ENCODE measurements at places on chromosomes 11 and 22. TPM values are rescaled to one million over a fixed set of nuclear protein-coding genes. Genes with fewer than 3 reads are reported as not detected.

- no peaks in the 10 kb centered on the region for H3K4me1 ChIP-seq
- H3K36me3 ChIP-seq: no peaks in the 10 kb centered on the region
- no peak overlapping the region for H3K27ac ChIP-seq
- no peak overlapping the region for H3K4me3 ChIP-seq
- peaks cover 64% of the 10 kb centered on the region for H3K27me3 ChIP-seq
Observed at GRCh38 chr11:27563201-27563600, 56.6 kb upstream of the LIN7C start.

DNA sequence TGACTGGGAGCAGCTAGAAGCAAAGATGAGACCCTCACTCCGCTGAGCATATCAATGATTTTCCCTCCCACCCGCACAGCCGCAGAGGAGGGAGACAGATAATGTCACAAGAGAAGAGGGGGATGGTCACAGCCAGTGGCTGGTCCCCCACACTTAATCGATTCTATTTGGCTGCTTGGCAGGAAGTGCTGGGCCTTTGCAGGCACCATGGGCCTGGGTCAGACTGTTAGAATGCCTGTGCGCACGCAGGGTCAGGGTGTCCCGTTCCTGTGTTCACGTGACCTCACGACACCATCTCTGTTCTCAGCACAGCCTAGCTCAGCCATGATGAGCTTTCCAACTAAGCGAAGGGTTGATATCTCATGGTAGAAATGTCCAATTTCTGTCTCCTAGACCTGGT, 107.0 kb downstream of the MYO18B start:
- no peak for DNase-seq
- H3K36me3 ChIP-seq: no peaks in the 10 kb centered on the region
- no peak overlapping the region for H3K27ac ChIP-seq

- peaks cover 3% of the 10 kb centered on the region for H3K36me3 ChIP-seq
- H3K4me1 ChIP-seq: peaks cover 37% of the 10 kb centered on the region
- no peak for DNase-seq
- H3K4me3 ChIP-seq: no peak overlapping the region
Observed at GRCh38 chr11:12854297-12854661, 154.8 kb upstream of the RASSF10 start.

- no peak overlapping the region for H3K4me3 ChIP-seq
- no peaks in the 10 kb centered on the region for H3K4me1 ChIP-seq
- no peak overlapping the region for H3K27ac ChIP-seq
- no peaks in the 10 kb centered on the region for H3K36me3 ChIP-seq
- no peak for DNase-seq
- no peaks in the 10 kb centered on the region for H3K27me3 ChIP-seq
Observed at GRCh38 chr11:69497221-69497787, 15.8 kb downstream of the LINC01488 start.

DNA sequence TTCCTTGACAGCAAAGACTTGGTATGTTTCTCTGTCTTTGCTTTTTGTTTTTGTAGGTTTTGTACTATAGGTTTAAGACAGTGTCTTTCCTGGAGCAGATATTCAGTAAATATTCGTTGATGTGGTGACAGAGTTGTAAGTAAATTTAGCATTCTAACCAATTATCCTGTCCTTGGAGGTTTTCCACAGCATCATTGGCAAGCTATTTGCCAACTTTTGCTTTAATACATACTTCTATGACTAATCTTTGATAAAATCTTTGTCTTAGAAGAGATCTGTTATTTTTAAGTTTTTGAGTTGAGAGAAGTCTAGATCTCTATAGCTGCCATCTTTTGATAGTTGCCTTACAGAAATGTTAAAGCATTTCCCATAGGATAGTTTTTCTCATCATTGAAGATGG, 3.8 kb downstream of the USP47 start:
- H3K4me3 ChIP-seq: no peak overlapping the region
- no peak overlapping the region for H3K27ac ChIP-seq
- H3K36me3 ChIP-seq: no peaks in the 10 kb centered on the region
- no peak for DNase-seq
- no peaks in the 10 kb centered on the region for H3K27me3 ChIP-seq
- peaks cover 22% of the 10 kb centered on the region for H3K4me1 ChIP-seq

Gene LRP4
- total RNA-seq: 27.6 TPM

Gene APOL5
- not detected for total RNA-seq

Gene CARNS1
- total RNA-seq: 2.6 TPM

- H3K27ac ChIP-seq: peak overlapping the region; percentile 73
- no peak for DNase-seq
- peaks cover 72% of the 10 kb centered on the region for H3K4me1 ChIP-seq
Observed at GRCh38 chr11:12841946-12842630, 167.0 kb upstream of the RASSF10 start.

GRCh38 chr11:127474766-127475165, 474.2 kb upstream of the KIRREL3 start:
- H3K27ac ChIP-seq: no peak overlapping the region
- peaks cover 4% of the 10 kb centered on the region for H3K4me1 ChIP-seq
- no peak overlapping the region for H3K4me3 ChIP-seq
- H3K36me3 ChIP-seq: no peaks in the 10 kb centered on the region

Gene ST14
- total RNA-seq: 33.9 TPM

DNA sequence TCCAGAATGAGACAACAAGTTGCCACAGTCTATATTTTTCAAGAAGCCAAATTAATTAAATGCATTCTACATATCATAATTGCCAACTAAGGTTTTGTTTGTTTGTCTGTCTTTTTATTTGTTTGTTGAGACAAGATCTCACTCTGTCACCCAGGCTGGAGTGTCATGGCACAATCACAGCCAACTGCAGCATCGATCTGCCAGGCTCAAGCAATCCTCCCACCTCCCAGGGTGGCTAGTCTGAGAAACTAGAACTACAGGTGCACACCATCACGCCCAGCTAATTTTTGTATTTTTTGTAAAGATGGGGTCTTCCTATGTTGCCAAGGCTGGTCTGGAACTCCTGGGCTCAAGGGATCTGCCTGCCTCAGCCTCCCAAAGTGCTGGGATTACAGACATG, 140.0 kb downstream of the LRRC4C start:
- H3K4me3 ChIP-seq: no peak overlapping the region
- H3K27me3 ChIP-seq: no peaks in the 10 kb centered on the region
- H3K27ac ChIP-seq: no peak overlapping the region
- no peak for DNase-seq
- H3K36me3 ChIP-seq: no peaks in the 10 kb centered on the region
- H3K4me1 ChIP-seq: peaks cover 4% of the 10 kb centered on the region

GRCh38 chr22:46991666-46992065, 229.2 kb downstream of the TBC1D22A start:
- no peaks in the 10 kb centered on the region for H3K27me3 ChIP-seq
- H3K27ac ChIP-seq: no peak overlapping the region
- H3K36me3 ChIP-seq: peaks cover 3% of the 10 kb centered on the region
- H3K4me1 ChIP-seq: peaks cover 9% of the 10 kb centered on the region

GRCh38 chr11:111173221-111173620, 72.3 kb upstream of the POU2AF2 start:
- H3K4me3 ChIP-seq: no peak overlapping the region
- no peaks in the 10 kb centered on the region for H3K27me3 ChIP-seq
- no peaks in the 10 kb centered on the region for H3K36me3 ChIP-seq

- H3K36me3 ChIP-seq: no peaks in the 10 kb centered on the region
- H3K27ac ChIP-seq: no peak overlapping the region
- no peaks in the 10 kb centered on the region for H3K27me3 ChIP-seq
- H3K4me1 ChIP-seq: peaks cover 14% of the 10 kb centered on the region
- H3K4me3 ChIP-seq: no peak overlapping the region
- DNase-seq: no peak
Observed at GRCh38 chr11:16912692-16913111, 101.5 kb downstream of the PLEKHA7 start.

Gene KCNQ1
- 4.3 TPM for total RNA-seq

Gene DAGLA
- 3.4 TPM for total RNA-seq

GRCh38 chr11:124463990-124464389, 18.5 kb upstream of the OR8B8 start:
- no peak overlapping the region for H3K27ac ChIP-seq
- no peaks in the 10 kb centered on the region for H3K27me3 ChIP-seq
- no peak for DNase-seq
- no peaks in the 10 kb centered on the region for H3K4me1 ChIP-seq
- H3K4me3 ChIP-seq: no peak overlapping the region

DNA sequence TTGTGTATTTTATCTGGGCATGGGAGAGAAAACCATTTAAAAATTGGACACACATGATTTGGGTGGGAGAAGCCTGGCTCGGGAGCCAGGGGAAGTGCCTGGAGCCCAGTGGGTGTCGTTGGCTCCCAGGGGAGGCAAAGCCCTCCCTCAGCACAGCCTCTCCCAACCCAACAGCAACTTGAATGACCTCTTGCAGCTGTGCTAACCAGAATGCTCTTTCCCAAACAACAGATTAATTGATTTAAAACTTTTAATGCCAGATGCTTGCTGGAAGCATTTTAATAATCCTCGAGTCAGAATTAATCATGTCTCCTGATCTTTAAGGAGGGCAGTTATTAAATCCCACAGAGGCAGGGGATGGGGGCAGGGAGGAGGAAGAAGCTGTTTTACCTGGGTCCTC, 401.6 kb downstream of the BUD13 start:
- H3K27me3 ChIP-seq: no peaks in the 10 kb centered on the region
- H3K4me3 ChIP-seq: no peak overlapping the region
- H3K36me3 ChIP-seq: peaks cover 10% of the 10 kb centered on the region
- H3K27ac ChIP-seq: no peak overlapping the region
- no peak for DNase-seq

- H3K36me3 ChIP-seq: peaks cover 35% of the 10 kb centered on the region
- H3K4me3 ChIP-seq: no peak overlapping the region
- peaks cover 28% of the 10 kb centered on the region for H3K4me1 ChIP-seq
Observed at GRCh38 chr11:46672381-46672839, 28.0 kb downstream of the ARHGAP1 start.

Gene P2RY6
- 0.16 TPM for total RNA-seq

GRCh38 chr11:76807206-76807875, 24.2 kb downstream of the TSKU start:
- no peak overlapping the region for H3K27ac ChIP-seq
- H3K27me3 ChIP-seq: no peaks in the 10 kb centered on the region
- DNase-seq: peak; percentile 95
- H3K4me3 ChIP-seq: no peak overlapping the region
- peaks cover 5% of the 10 kb centered on the region for H3K36me3 ChIP-seq

- H3K4me3 ChIP-seq: no peak overlapping the region
- DNase-seq: no peak
- no peaks in the 10 kb centered on the region for H3K4me1 ChIP-seq
- H3K27me3 ChIP-seq: no peaks in the 10 kb centered on the region
- H3K36me3 ChIP-seq: no peaks in the 10 kb centered on the region
Observed at GRCh38 chr22:48639021-48639795, 1188.5 kb downstream of the BRD1 start.

DNA sequence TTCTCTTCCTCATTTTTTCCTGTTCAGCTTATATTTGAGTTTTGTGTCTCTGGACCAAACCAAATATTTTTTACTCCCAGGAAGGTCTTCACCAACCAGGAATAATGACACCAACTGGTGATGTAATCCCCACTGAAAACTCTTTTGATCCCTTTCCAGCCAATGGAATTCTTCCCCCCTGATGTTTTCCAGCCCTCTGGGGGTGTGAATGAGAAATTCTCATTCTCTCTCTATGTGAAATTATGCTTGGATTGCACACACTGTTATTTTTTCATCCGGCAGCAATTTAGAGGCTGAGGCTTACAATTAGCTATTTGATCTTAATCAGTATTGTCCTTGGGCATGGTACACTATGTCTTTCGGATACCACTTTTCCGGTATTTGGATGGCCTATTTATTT, 39.5 kb upstream of the SLC1A2 start:
- no peaks in the 10 kb centered on the region for H3K36me3 ChIP-seq
- H3K27me3 ChIP-seq: peaks cover 11% of the 10 kb centered on the region
- H3K27ac ChIP-seq: no peak overlapping the region
- H3K4me1 ChIP-seq: peaks cover 6% of the 10 kb centered on the region
- no peak for DNase-seq

DNA sequence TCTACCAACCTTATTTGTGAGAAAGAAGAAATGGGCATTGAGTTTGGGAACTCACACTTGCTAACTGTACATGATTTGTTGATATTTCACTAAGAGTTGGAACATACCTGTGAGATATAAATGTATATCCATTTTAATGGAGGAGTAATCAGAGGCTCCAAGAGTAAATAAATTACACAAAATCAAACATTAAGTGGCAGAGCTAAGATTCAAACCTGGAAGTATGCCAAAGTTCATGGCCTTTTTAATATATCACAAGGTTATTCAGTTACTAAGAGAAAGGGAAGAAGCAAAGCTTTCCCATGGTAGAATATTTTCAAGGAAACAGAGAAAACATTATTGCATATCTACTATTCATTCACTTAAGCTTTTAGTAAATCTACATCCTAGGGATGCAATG, 1641.1 kb downstream of the FAM181B start:
- no peaks in the 10 kb centered on the region for H3K4me1 ChIP-seq
- no peak overlapping the region for H3K4me3 ChIP-seq

DNA sequence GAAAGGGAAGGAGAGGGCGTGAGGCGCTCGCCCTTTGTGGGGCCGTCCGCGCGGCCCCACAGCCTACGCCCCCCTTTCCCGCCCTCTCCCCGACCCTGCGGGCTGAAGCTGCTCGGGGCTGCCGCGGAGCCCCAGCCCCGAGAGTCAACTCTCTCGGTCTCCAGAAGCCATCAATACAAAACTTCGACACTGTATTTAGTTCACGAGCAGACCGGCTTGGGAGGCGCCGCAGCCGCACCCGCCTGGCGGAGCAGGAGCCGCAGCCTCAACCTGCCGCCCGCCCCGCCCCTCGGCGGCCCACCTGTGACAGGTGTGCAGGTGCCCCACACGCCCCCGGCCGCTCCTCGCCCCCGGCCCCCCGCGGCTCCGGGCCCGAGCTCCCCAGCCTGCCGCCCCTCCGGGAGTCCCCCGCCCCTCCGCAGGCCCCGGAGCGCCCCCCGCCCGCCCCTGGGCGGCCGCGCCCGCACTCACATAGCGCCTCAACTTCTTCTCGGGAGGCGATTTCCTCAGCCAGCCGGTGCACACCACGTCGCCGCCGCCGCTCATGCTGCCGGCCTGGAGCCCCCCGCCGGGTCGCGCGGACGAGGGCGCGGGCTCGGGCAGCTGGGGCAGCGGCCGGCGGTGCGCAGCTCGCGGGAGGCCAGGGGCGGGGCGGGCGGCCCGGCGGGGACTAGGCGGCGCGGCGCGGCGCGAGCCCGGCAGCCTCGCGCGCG, at the start of gene GAB2:
TSS of gene GAB2 (minus strand) at position 646 of the 713 bp plus-strand sequence. CDS start at position 546, 100 bp downstream.
- no peaks in the 10 kb centered on the region for H3K36me3 ChIP-seq
- peak within 1 kb of the TSS; percentile 93 for H3K4me3 ChIP-seq
- peaks cover 34% of the 10 kb centered on the region for H3K4me1 ChIP-seq
- peak within 1 kb of the TSS; percentile 29 for H3K27ac ChIP-seq

Gene PHLDA2
- 9.4 TPM for total RNA-seq

Gene TENM4
- total RNA-seq: 25.0 TPM

Gene TCN2
- 34.7 TPM for total RNA-seq

DNA sequence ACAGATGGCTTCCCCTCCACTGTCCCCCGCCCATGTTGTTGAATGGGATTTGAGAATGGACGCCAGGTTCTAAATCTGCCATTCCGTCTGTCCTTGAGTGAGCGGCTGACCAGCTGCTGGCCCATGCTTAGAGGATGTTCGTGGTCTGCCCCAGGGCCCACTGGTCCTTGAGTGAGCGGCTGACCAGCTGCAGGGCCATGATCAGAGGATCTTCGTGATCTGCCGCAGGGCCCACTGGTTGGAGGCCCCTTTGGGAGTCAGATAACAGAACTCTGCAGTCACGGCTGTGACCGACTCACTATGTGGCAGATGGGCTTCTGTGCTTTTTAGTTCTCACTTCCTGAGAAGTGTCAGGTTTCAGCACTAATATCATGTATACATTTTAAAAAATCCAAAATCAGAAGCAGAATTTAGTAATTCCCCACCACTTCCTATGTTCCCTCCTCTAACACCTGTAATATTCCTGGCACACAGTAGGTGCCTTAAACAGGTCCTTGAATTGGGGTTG, 54.1 kb downstream of the MICAL3 start:
- peak overlapping the region; percentile 79 for H3K27ac ChIP-seq
- peaks cover 28% of the 10 kb centered on the region for H3K4me1 ChIP-seq
- 0 out of 2 replicates have a peak, but pooled peaks cover 7% of the 10 kb centered on the region for H3K36me3 ChIP-seq
- H3K27me3 ChIP-seq: no peaks in the 10 kb centered on the region

Measured in WTC11 (cell line).